ENCODE measurements at places on chromosomes 16 and 17.

DNA sequence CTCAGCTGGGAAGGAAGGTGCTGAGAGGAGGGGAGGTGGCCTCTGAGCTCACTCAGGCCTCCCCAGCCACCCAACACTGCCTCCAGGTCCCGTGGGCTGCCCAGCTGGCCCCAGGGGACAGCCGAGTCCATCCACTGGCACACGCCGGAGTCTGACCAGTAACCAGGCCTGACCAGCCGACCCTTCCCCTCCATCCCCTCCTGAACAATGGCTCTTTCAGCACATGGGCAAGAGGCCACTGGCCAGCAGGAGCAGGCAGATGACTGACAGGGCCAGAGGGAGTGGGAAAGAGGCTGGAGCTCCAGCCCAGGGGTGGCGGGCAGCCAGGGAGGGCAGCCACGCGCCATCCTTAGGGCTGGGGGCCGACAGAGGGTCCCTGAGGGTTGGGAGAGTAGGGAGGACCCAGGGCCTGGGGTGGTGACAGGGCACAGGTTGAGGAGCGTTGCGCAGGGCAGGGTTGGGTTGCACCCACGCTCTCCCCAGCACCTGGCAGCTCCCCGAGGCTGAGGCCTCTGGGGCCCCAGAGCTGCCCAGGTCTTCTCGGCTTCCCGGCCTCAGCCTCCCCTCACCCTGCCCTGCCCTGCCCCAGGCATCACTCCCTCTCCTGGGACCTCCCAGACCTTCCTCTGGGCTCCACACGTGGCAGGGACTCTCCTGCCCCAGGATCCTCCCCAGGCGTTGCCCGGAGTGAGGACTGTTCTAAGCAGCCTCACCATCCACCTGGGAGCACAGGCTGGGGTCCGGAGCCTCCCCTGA lies 20.2 kb upstream of the SLC38A10 start:
- DNase-seq: no peak

GRCh38 chr17:44191369-44191768 lies 4.6 kb downstream of the TMUB2 start:
- no peak for DNase-seq

GRCh38 chr17:51947160-51947735 lies 211.3 kb downstream of the CA10 start:
- no peak for DNase-seq

DNA sequence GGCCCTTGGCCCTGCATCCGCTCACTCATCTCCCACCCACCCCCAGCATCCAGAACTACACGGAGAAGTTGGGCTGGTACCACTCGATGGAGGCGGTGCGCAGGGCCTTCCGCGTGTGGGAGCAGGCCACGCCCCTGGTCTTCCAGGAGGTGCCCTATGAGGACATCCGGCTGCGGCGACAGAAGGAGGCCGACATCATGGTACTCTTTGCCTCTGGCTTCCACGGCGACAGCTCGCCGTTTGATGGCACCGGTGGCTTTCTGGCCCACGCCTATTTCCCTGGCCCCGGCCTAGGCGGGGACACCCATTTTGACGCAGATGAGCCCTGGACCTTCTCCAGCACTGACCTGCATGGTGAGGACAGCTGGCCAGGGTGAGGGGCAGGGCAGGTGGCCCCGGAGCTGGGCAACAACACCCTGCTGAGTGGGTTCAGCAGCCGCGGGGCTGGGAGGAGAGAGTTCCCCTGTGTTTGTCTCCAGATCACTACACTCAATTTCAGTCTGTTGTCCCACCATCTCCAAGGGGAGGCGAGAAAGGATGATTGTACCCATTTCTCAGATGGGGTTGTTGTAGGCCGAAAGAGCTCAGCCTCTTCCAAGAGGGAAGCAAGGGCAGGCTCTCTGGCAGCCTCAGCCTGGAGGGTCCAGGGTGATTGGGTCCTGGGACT lies 14.4 kb downstream of the MMP15 start:
- DNase-seq: no peak

DNA sequence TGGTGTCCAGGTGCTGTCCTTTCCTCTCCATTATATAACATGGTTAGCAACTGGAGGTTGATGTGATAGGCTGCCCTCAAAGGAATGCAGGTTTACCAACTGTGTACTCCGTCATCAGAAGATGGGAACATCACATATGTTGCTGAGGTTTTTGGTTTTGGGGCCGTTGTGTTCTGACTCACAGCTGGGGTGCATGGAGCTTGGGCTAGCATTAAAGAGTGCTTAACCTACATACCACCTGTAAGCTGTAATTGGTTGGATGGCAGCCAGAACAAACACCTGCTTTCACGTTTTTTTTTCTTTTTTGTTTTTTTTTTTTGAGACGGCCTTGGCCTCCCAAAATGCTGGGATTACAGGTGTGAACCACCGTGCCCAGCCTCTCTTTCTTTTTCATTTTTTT lies 20.9 kb downstream of the TMEM11 start:
- DNase-seq: no peak

DNA sequence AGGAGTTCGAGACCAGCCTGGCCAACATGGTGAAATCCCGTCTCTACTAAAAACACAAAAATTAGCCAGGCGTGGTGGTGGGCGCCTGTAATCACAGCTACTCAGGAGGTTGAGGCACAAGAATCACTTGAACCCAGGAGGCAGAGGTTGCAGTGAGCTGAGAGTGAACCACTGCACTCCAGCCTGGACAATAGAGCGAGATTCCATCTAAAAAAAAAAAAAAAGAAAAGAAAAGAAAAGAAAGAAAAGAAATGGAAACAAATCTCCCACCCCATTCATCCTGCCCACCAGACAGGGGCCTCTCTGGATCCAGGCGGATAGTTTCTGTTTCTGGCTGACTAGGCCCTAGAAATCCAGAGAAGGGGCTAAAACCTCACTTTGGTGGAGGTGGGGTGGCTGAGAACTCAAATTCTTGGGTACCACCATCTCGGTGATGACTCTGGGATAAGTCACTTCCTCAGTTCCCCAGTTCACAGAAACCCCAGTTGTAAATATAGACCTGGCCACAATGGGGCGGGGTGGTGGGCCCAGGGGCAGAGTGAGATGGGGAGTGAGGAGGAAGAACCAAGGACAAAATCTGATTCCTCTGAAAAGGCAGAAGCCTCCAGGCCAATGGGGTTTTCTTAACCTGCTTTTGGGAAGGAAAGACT lies 22.2 kb downstream of the SOCS1 start:
- DNase-seq: no peak

DNA sequence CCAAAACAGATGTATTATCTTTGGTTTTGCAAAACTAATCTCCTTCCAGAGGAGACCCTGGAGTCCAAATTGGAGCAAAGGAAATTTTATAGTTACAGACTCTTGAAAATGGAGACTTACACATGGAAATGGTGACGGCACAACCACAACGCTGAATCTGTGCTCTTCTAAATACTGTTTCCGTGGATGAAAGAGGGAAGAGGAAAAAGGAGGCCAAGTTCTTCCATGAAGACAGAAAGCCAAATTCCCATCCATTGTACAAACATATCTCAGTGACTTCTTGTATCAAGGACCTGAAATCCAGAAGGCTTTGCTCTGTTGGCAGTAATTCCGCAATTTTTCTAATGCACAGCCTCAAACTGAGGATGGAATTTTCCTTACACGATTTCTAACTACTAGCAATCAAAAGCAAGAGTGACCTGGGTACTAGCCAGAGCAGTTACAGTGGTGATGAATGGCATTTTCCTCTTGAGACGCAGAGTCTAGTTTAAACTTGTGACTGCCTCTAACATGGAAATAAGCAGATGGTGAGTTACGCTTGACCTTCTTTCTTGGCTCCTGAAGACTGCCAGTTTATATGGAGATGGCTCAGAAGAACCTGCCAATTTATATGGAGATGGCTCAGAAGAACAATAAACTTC lies 38.5 kb downstream of the VPS53 start:
- DNase-seq: no peak

- peak; percentile 50 for DNase-seq
Measured at GRCh38 chr17:28906706-28907438, 4.0 kb upstream of the DHRS13 start.

DNA sequence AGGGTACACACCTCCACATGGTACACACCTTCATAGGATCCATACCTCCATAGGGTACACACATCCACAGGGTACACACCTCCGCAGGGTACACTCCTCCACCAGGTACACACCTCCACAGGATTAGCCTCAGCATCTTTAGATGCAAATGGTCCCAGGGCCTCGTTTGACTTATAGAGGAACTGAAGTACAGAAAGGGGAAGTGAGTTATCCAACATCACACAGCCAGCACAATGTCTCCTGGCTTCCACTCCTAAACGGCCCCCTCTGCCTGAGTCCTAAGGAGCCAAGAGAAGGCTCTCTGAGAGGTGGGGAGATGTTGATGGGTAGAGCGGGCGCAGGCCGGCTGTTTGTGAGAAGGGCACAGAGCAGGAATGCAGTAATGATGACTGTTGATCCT lies 12.0 kb downstream of the FOXN1 start:
- DNase-seq: no peak

DNA sequence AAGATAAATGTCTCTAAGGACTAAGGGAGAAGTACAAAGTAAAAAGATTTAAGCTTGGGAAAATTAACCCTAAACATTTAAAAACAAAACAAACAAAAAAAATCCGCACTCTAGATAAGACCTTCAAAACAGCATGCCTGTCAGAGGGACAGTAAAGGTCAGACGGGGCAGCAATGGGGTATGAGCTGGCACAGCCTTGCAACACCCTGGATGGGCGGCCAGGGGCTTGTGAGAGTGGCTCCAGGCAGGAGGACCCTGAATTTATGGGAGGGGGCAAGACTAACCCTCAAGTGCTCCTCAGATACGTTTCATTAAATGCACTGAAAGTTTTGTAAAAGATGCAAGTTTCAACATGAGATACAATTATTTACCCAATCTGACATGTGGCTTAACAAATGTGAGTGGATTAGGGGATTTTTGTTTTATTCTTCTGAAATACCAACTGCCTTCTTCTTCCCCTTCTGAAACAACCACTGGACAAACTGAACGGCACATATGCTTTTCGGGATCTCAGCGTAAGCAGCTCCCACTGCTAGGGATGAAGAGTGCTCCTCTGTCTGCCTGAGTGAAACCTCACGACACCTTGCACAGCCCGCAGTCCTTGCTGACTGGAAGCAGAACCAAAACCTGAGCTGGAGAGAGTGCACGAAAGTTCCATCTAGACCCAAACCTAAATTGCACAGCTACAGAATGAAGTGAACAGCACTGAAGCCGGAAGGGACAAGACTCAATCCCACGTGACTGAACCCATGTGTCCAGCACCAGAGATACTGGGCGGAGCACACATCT lies 128.4 kb downstream of the ANKRD11 start:
- DNase-seq: no peak

DNA sequence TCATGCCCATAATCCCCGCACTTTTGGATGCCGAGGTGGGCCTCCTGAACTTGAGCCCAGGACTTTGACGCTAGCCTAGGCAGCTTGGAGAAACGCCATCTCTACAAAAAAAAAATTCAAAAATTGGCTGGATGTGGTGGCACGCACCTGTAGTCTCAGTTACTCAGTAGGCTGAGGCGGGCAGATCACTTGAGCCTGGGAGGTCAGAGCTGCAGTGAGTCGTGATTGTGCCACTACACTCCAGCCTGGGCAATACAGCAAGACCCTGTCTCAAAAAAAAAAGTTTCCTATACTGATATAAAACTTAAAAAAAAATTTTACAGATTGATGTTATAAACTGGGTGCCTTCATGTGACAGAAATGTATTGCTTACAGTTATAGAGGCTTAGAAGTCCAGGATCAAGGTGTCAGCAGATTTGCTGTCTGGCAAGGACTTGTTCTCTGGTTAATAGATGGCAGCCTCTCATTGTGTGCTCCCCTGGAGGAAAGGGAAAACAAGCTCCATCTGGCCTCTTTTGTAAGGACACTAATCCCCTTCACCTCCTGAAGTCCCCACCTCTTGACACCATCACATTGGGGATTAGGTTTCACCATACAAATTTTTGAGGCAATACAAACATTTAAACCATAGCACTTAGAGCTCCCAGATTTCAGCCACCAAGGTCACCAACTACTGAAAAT lies 8.5 kb upstream of the CES3 start:
- DNase-seq: no peak

Measured in sciatic nerve (tissue), 2 donors.